Activated T-helper 9 cell treated with anti-CD3 and anti-CD28 coated beads, Interleukin-2, amount 50 U/mL, for 16 hours (primary cell): ENCODE measurements at places on chromosomes 7 and 10.

DNA sequence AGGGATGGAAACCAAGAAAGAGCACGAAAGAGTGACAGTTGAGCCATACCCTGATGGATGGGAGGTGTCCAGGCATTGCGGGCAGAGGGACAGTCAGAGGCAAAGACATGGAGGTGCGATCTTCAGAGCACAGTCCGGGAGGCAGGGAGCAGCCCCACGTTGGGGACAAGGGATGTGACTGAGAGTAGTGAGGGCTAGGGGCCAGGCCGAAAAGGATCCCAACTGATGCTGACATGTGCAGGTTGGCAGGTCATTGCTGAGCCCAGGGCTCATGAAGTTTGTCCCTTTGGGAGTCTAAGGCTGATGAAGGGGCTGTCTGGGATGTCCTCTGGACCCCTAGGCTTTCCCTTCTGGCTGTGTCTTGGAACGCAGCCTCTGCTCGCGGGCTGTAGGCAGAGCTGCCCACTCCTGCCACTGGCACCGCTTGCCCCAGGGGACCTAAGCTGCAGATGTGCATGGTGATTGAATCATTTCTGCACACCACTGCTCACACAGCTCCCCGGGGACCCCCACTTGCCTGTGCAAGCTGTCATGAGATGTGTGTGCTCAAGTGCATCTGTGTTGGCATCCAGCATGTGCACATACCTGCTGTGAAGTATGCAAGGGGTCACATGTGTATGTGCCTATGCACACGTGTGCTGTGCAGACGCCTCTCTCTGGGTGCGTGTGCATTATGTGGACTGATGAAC is 125.1 kb downstream of the ZMIZ1 start:
- no peak for DNase-seq

DNA sequence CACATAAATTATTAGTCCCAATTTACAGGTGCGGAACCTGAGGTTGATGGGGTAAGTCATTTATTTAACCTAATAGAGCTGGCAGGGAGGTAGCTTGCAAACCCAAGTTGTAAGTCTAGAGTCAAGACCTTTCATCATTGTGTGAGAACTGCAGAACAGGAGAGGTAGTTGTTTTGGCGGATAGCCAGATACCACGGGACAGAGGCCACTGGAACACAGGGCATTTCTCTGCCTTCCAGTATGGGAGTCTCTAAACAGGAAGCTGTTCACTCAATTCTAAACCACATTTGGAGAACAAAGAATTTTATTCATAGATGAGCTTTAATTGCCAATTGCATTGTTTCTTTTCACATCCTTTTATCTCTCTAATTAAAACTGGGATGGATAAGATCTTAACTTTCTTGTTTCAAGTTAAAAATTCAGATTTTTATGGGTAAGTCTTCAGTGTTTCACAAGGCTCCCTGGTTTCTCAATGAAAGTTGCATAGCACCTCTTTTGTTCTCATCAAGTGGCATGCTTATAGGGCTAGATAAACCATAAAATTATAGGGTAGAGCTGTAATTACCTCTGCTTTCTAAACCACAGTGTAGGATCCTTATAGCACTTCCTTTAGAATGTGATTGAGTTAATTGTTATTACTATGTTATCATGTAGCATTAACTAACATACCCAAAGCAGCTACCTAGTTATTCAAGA is 489.0 kb downstream of the GATA3 start:
- DNase-seq: no peak

DNA sequence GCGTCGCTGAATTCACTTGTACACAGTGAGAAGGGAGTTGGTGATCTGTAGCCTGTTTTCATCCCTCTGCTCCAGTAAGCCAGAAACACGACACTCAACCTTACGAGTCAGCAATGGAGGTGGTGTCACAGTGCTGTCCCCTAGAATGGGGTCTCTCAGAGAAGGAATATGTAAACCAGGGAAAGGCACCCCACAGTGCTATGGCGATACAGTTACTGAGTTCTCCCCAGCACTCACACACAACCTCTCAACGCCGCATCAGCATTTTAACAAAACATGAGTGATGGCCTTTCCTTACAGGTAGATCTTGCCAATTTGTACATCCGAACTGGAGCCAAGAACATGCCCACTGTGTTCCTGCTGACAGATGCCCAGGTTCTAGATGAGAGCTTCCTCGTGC is 196.3 kb downstream of the CDCA7L start:
- no peak for DNase-seq

DNA sequence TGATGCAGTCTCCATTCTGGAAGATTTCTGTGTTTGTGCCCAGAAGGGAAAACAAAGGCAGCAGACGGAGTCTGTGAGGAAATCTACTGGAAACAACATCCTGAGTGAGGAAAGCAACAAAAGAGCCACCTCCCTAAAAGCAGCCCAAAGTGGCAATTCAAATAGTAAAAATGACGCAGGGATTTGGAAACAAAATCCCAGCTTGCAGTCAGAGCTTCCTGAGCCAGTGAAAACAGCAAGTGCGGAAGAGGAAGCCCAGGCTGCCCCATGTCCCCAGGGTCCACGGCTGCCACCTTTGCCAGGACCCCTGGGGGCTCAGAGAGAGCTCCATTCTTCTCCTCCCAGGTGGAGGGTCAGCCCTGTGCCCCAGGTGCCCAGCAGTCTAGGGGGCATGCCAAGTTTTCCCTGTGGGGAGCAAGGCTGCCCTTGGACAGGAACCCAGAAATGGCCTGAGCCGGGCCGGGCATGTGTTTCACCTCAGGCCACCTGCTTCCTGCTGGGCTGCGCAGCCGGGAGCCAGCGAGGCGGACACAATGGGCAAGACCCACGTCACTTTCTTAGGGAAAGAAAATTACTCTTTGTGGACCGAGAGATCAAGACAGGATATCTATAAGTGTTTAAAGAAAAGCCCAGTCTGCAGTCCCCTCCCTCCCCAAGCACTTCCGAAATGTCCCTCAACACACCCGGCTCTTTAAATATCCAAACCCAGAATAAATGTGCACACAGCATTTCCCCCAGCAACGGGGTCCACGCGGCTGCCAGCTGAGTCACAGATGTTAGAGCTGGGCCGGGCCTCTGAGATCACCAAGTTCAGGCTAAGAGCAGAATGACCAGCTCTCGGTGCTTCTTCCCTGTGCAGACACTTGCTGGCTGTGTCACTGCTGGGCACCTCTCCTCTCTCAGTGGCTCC is 231.1 kb downstream of the ARHGAP12 start:
- no peak for DNase-seq

DNA sequence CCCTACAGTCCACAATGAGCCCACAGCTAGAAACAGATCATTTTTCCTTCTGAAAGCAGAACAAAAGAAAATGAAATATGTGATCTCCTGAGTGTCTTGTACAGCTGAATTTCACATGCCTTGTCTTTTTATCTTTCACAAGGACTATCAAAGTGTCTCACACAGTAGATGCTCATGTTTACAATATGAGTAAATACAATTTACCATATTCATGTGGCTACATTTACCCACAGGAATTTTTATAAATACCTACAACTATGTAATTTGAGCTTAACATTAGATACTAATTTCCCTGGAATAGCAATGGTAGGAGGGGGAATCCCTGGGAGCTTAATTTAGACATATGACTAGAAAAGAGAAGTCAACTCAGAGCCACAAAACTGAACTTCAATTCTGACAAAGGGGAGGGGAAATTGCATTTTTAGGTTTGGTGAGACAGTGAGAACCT is 186.2 kb downstream of the MACC1 start:
- no peak for DNase-seq

DNA sequence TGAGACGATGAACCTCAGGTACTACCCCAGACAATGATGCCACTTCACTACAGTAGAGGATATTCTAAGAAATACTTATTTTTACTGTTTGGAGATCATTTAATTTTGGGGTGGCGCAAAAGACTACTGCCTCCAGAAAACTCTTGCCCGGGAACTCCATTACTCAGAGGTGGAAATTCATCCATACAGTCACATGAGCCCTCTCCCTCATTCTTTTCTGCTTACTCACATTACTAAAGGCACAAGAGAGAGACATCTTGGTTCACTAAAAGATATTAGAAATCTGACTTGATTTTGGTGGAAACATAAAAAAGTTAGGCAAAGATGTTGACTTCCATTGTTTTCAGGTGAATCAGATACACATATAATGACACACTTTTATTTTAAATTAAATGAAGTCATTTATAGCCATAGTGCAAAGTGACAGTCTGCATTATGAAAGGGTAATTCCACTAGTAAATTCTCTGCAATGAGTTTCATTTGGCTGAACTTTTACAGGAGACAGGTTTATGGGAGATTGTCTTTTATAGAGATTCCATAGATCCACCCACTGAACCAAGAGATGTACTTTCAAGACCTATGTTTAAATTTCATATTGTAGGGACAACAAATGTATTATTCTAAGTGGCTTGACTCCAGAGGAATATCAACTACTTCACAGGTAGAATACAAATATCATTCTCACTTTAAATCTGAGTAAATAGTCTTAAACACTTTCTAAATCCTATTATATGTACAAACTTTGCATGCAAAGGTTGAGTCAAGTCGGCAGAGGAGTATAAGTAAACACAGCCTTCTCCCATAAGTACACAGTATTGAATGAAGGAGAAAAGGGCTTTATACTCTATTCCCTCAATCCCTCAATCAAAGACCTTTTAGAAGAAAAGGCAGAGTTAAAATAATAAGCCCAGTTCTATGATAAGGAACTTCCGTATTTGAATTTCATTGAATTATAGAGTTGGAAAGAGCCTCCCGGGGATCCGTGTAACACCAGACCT is 18.8 kb downstream of the NEBL start:
- DNase-seq: no peak

GRCh38 chr7:19982841-19983835 is 209.7 kb upstream of the TMEM196 start:
- DNase-seq: no peak

DNA sequence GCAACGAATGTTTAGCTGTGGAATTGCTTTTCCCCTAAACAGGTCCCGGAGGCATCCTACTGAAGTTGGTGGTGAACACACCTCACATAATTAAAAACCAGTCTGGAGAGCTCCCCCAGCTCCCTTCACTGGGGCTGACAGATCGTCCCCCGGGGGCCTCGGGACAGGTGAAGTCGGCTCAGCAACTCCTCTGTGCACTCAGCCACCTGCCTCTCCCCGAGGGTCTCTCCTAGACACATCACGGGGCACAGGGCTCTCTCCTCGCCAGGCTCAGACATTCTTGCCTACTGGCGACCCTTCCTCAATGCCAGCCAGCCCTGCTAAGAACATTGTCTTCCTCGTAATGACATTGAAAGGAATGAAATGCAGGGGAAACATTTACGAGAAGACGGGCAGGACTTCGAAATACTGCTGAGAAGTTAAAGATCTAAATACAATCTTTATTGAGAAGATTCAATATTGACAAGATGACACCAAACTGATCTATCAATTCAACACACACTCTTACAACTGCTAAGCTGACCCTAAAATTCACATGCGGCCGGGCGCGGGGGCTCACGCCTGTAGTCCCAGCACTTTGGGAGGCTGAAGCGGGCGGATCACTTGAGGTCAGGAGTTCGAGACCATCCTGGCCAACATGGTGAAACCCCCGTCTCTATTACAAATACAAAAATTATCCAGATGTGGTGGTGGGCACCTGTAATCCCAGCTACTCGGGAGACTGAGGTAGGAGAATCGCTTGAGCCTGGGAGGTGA is 88.1 kb upstream of the DNAAF5 start:
- no peak for DNase-seq
